ENCODE measurements at places on chromosomes 16 and 17.
A peak's percentile ranks its signal among the peaks of the same experiment; 100 is the strongest.

DNA sequence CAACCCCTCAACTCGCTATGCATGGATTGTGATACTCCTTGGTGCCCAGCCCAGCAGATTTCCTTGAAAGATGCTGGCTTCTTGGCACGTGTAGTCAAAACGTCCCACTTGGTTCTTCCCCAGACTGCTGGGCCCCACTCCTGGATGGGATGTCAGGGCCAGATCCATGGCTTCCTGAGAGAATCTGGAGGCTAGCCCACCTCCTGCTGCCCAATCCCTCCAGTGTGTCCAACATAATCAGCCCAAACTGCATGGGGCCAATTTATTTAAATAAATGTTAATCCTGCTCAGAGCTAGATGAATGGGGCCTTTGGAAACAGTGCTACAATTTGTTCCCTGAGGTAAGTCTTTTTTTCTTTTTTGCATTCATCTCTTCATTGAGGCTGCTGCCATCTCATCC lies 49.4 kb downstream of the WSB1 start:
- no peak for DNase-seq

- DNase-seq, result no peak
Observed at GRCh38 chr17:47072886-47073285, 93.8 kb upstream of the RPRML start.

DNA sequence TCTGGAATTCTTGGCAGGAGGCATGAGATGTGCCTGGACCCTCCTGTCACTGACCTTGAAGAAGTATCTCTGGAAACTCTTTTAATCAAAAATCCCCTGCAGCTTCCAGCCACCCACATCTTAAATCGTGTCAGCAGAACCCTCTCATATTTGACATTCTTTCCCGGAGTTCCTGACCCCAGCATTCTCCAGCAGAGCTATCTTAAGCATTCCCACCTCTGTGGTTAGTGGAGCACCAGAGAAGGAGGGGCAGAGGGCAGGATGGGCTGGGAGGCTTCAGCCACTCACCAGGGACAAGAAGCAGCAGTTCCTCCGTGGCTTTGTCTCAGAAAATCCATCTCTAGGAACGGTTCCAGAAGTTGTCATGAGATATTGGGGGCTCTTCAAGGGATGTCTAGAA lies 149.9 kb downstream of the RGS9 start:
- peak; percentile 44 for DNase-seq

- no peak for DNase-seq
Observed at GRCh38 chr16:60061396-60061795, 1327.3 kb upstream of the GOT2 start.

GRCh38 chr16:30778549-30779244 lies 8.3 kb downstream of the ZNF629 start:
- no peak for DNase-seq

GRCh38 chr16:17566656-17567450 lies 96.1 kb upstream of the XYLT1 start:
- no peak for DNase-seq

DNA sequence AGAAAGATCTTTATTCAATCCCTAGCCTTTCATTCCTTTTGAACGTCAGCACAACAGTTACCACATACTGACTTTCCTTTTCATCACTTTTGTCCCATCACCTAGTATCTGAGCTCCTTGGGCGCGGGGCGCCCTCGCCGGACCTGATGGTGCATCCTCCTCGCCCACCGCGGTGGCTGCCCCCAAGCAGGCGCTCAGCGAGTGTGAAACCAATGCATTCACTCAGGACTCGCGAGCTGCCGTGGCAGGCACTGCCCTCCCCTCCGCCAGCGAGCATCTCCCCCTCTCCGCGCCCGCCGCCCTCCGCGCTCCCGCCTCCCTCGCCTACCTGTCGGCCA lies 756 bp downstream of the KLHL11 start:
- peak; percentile 7 for DNase-seq

GRCh38 chr17:34423978-34424813 lies 61.2 kb upstream of the CCL1 start:
- no peak for DNase-seq

GRCh38 chr17:34703533-34703932 lies 124.2 kb downstream of the TMEM132E start:
- DNase-seq, result peak; percentile 54

GRCh38 chr17:9729735-9730420 lies 61.5 kb downstream of the DHRS7C start:
- DNase-seq, result no peak

- no peak for DNase-seq
Observed at GRCh38 chr16:75702242-75702641, 981 bp upstream of the DUXB start.

DNA sequence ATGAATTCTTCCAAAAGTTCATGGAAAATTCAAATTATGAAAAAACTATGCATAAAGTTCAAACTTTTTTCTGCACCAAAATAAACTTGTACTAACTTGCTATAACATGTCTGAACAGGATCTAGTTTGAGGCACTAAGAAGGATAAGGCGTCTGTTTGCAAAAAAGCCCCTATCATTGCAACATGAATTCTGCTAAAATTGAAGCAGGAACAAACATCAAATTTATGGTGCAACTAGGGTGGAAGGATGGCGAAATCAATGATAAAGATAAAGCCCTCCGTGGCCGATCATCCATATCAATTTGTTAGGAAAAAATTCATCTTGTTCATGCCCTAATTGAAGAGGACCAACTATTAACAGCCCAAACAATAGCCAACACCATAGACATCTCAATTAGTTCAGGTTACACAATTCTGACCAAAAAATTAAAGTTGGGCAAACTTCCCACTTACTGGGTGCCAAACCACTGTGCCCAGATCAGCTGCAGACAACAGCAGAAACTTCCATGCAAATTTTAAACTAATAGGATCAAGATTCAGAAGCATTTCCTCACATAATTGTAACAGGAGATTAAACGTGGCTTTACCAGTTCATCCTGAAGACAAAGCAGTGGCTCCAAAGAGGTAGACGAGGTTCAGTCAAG lies 12.9 kb downstream of the IL21R start:
- no peak for DNase-seq

DNA sequence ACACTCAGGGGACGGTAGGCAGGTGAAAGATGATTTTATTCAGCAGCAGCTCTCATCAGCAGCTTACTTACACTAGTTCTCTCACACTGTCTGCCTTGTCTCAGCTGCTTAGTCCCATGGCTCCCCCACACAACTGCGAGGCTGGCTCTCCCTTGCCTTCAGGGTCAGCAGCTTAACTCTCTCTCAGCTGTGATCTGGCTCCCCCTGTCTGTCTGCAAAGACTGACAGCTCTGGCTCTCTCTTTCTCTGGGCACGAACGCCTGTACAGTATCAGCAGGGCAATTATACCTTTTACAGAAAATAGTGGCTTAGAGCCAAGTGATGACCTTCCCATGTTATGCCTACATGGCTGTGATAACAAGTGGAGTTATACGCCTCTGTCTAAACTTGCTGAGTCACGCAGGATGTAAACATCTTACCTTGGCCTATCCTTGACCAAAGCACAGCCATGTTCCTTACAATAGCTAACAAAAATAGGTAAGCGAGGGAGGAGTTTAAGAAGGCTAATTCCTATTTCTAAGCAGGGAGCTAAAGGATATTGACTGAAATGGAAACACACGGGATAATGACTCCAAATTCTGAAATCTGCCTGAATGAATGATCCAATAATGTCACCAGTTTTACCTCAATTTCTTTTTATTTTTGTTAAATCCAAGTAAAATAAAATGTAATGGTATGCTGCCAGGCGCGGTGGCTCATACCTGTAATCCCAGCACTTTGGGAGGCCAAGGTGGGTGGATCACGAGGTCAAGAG lies 1.1 kb upstream of the NDUFAB1 start:
- peak; percentile 18 for DNase-seq

DNA sequence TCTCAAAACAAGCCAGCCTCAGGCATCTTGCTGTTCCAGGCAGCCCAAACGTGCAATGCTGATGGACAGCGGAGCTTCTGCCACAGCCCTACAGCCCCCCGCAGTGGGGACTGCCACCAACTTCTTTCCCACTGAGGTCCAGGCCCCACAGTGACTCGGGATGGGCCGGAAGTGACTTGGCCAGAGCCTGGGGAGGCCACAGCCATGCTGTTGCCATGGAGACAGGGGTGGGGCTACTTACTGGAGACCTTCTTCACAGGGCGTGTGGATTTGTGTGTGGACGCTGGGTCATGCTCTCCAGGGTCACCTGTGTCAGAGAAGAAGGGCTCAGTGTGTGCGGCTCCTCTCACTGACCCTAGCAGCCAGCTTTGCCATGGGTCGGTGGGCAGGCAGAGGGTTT lies 15.0 kb downstream of the TRIM25 start:
- DNase-seq, result no peak

GRCh38 chr16:14302031-14302398 lies 230.9 kb downstream of the MRTFB start:
- peak; percentile 66 for DNase-seq

DNA sequence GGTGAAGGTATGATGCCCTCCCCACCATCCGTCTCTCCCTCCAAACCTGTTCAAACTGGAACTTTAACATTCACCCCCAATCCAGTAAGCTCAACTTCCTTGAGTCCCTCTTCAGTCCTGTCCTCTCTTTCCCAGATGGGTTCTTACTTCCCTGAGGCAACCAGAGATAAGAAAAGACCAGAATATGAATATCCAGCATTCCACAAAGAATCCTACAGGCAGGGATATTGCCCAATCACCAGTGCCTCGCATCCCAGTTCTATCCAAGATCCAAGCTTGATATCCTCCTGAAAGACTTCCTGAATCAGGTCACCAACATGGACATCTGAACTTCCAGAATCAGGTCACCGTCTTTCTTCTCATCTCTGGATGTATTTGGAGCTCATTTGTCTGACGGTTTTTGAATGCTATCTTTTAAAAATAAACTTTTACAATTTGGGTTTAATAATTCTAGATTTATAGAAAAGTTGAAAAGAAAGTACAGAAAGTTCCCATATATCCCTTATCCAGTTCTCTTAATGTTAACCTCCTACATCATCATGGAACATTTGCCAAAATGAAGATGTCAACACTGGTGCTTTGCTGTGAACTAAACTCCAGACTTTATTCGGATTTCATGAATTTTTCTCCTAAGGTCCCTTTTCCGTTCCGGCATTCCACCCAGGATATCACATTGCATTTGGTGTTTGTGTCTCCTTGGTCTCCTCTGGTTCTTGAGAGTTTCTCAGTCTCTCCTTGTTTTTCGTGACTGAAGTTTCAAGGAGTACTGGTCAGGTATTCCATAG lies 13.7 kb upstream of the COL1A1 start:
- DNase-seq, result peak; percentile 58

DNA sequence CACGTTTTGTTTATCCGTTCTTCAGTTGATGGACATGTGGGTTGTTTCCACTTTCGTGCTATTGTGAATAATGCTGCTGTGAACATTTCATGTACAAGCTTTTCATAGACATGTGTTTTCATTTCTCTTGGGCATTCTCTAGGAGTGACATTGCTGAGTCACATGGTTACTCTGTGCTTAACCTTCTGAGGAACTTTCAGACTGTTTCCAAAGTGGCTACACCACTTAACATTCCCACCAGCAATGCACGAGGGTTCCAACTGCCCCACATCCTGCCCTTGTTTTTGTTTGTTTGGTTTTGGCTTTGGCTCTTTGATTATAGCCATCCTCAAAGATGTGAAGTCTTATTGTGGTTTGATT lies 14.2 kb upstream of the PEMT start:
- no peak for DNase-seq

- no peak for DNase-seq
Observed at GRCh38 chr17:31845291-31845690, 13.8 kb downstream of the COPRS start.

GRCh38 chr17:63984651-63985386 lies 12.1 kb upstream of the SCN4A start:
- DNase-seq, result peak; percentile 90

GRCh38 chr17:76956846-76957540 lies 88.8 kb downstream of the MGAT5B start:
- DNase-seq, result no peak

- DNase-seq, result peak; percentile 52
Observed at GRCh38 chr17:51322390-51323029, 62.2 kb downstream of the UTP18 start.

- no peak for DNase-seq
Observed at GRCh38 chr17:68394608-68395331, 62.5 kb downstream of the WIPI1 start.

- DNase-seq, result no peak
Observed at GRCh38 chr17:82154881-82155331, 56.9 kb upstream of the FASN start.

DNA sequence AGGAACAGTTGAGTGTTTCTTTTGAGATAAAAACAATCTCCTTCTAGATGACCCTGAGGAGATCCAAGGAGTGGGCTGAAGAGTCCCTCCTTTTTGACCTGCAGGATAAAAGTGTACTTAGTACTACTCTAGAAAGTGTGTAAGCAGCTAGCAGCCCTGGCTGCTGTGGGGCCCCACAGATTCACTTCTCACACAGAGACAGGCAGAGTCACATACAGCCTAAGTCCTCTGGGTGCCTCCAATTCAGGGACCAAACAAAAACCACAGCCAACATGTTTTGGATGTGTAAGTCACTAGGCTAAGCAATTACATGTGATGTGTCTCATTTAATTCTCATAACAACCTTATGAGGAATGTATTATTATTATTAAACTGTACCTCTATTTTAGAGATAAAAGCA lies 97.1 kb downstream of the TMEM100 start:
- no peak for DNase-seq

DNA sequence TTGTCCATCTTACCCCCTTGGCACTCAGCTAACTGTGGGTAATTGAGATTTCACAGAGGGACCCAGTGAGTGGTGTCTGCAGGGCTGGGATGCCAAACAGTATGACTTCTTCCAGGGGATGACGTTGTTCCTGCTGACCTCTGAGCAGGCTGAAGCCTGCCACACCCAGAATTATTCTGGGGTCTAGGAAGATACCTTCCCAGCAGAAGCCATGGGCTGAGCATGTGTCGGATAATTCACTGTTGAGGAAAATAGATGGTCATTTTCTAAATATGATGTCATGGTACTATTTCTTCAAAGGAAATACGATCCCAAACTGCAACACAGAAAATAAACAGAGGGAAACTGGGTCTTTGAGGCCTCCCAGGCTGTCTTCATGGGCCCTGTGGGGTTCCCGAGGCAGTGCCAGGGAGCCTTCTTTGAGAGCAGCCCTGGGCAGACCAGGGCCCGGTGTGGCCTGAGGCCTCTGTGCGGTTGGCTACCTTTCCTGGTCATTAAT lies 17.4 kb downstream of the WNT9B start:
- no peak for DNase-seq

- DNase-seq, result no peak
Observed at GRCh38 chr17:67132366-67132765, 88.0 kb downstream of the CACNG1 start.

DNA sequence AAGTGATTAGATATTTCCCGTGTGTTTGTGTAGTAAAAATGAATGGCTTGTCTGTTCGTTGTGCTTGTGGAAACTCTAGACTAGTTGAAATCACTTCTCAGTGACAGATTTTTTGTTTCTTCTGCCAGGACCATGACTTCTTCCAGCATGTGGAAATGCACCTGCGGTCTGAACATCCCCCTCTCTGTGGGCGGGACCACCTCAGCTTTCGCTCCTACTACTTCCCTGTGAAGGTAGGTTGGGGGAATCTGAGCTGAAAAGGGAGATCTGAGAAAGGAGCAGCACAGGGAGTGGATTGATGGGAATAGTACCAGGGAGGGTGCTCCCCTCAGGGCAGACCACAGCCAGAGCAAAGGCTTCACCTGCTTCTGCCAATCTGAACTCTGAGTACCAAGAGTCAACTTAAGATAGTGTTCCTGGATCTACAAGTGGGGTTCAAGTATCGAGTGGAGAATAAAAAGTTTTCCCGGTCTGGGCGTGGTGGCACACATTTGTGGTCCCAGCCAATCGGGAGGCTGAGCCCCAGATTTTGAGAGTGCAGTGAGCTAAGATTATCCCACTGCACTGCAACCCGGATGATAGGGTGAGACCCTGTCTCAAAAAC lies 47.5 kb downstream of the SF3B3 start:
- DNase-seq, result no peak

- peak; percentile 88 for DNase-seq
Observed at GRCh38 chr16:4506450-4506849, 30.3 kb downstream of the HMOX2 start.

Data from fibroblast of pulmonary artery (primary cell).